Muscle of leg (tissue), 16 donors: ENCODE measurements at places on chromosomes 3 and 15. TPM values are rescaled to one million over a fixed set of nuclear protein-coding genes. Genes with fewer than 3 reads are reported as not detected.

DNA sequence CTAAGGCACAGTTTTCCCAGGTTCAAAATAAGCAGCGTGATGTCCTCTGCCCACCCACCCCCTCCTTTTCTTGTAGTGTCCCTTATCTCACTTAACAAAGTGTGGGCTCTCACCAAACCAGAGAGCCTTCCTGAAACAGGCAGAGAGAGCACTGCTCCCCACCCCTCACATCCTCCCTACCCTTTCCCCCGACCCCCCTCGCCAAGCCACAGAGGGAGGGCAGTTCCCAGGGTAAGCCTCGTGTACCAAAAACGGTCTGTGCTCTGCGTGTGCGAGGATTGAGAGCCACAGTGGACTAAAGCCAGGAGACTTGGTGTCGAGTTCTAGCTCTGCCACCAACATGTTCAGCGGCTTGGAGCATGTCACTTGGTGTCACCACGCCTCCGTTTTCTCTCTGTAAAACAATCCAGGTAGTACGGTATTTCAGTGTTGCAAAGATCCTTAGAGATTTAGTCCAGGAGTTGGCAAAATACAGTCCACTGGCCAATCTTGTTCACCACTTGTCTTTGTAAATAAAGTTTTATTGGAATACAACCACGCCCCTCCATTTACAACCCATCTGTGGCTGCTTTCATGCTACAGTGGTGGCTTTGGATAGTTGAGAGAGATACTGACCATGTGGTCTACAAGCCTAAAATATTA, 249.9 kb downstream of the OPA1 start:
- H3K27me3 ChIP-seq = peaks cover 2% of the 10 kb centered on the region
- H3K4me3 ChIP-seq = no peak overlapping the region
- H3K4me1 ChIP-seq = peaks cover 15% of the 10 kb centered on the region

Gene SEMA5B
- 17.7 TPM for total RNA-seq

DNA sequence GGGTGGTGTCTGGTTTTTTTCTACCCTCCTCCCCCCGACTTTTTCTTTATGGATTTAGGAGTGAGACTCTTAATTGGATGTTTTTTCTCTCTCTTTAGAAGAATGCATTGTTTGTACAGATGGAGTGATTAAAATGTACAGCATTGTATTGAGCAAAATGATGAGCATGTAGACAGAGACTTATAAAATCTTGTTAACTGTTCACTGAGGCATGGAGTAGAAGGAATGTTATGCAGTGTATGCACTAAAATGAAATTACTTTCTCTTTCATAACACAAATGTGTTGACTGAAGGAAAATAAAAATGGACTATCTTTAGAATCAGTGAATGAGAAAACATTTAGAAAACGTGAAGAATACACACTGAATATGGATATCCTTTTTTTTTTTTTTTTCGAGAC, 39.8 kb downstream of the ZFAND6 start:
- H3K27me3 ChIP-seq = no peaks in the 10 kb centered on the region
- H3K4me1 ChIP-seq = no peaks in the 10 kb centered on the region
- H3K4me3 ChIP-seq = no peak overlapping the region
- no peak for DNase-seq
- no peaks in the 10 kb centered on the region for H3K36me3 ChIP-seq

Gene FSIP1
- 0.53 TPM for total RNA-seq

DNA sequence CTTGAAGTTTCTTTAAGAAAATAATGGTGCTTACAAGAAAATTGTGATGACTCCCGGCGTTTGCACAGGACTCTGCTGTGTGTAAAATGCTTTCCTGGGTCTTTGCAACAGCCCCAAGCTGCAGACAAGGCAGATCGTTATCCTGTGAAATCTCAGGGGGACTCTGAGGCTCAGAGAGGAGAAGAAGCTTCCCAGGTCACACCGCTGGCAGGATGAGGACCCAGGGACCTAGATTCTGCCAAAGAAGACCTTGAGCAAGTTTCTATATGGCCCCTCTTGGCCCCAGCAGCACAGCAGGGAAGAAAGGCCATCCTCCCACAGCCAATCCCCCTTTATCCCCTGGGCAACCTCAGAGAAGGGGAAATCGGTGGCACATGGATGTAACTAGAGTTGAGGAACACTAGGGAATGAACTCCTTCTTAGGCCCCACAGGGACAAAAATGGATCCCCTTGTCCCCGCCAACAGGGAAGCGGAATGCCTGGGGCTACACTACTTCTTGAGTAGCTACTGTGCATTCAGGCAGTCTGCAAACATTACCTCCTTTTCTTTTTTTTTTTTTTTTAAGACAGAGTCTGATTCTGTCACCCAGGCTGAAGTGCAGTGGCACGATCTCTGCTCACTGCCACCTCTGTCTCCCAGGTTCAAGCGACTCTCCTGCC, 72.8 kb downstream of the CPN2 start:
- no peak for DNase-seq
- peak overlapping the region; percentile 92 for H3K27ac ChIP-seq
- peaks cover 17% of the 10 kb centered on the region for H3K27me3 ChIP-seq
- peaks cover 75% of the 10 kb centered on the region for H3K4me1 ChIP-seq
- no peaks in the 10 kb centered on the region for H3K36me3 ChIP-seq
